Naive thymus-derived CD4-positive, alpha-beta T cell (primary cell): ENCODE measurements at places on chromosomes 7 and 10.

DNA sequence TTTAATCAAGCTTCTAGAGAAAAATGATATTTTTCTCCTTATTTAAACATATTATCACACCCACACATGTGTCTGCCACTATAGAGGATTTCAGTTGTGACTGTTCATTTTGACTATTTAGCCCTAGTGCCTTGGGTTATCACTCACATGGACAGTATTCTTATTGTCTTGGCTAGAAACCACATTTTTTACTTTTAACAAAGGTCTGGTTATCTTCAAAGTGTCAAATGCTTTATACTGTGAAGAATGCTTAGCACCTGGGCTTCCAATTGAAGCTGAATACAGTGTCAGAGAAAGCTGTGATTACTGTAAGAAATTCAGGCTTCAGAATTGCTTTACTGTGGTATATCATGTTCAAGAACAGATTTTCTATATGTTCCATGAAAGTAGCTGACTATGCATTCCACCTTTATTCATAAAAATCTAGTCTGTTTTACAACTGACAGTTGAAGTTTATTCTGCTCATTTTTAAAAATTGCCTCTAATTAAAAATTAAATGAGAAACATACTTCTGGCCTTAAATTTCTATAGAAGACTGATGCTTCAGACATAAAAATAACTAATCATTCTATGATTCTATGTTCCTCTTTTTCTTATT lies 278.6 kb downstream of the SEMA3D start:
- DNase-seq: no peak

DNA sequence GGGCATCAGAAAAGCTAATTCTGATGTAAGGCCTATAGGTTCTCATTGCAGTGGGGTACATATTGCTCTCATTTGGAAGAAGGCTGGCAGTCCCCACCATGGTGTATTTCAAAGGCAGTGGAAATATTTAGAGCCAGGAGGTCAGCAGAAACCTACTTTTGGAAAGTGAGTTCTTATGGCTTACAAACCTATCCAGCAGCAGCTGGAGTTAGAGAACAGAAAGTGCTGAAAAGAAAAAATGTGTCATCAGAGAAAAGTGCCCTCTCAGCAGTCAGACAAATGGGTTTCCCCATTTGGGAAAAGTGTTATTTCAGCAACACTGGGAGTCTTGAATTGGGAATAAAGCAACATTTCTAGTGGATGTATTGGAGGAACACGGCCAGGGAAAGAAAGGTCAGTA lies 105.7 kb upstream of the IGFBP3 start:
- DNase-seq: no peak

- no peak for DNase-seq
These were observed 162.9 kb downstream of the ZNF33B start for GRCh38 chr10:42475168-42476098.

- DNase-seq: no peak
These were observed 23.7 kb downstream of the CAV1 start for GRCh38 chr7:116548506-116548905.

- DNase-seq: no peak
These were observed 45.8 kb upstream of the AQP1 start for GRCh38 chr7:30865821-30866220.

DNA sequence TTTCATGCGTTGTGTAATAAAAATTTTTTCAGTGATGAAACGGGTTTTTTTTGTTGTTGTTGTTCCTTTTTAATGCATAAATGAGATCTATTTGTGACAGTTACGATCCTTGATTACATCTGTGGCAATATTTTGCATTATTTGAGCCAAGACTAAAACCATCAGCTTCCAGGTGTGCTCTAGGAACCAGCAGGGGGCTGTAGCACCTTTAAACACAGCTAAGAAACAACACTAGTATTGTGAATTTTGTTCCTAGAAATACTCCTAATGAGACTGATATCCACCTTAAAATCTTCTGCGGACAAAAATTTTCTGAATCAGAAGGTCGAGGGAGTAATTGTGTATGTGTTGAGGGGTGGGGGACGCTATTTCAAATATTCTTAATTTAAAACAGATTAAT lies 52.6 kb downstream of the FGFBP3 start:
- DNase-seq: no peak
